ENCODE measurements at places on chromosomes 5 and 9.

DNA sequence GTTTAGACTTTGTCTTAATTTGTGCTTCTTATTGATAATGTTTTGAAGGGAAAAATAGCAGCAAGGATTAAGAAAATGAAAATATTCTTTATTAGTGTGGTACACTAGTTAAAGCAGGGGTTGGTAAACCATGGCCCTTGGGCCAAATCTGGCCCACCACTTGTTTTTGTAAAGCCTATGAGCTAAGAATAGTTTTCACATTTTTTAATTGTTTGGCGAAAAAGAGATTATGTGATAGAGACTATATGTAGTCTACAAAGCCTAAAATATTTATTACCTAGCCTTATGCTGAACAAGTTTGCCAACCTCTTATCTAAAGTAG, 57.2 kb downstream of the KCNN2 start:
- DNase-seq: no peak

DNA sequence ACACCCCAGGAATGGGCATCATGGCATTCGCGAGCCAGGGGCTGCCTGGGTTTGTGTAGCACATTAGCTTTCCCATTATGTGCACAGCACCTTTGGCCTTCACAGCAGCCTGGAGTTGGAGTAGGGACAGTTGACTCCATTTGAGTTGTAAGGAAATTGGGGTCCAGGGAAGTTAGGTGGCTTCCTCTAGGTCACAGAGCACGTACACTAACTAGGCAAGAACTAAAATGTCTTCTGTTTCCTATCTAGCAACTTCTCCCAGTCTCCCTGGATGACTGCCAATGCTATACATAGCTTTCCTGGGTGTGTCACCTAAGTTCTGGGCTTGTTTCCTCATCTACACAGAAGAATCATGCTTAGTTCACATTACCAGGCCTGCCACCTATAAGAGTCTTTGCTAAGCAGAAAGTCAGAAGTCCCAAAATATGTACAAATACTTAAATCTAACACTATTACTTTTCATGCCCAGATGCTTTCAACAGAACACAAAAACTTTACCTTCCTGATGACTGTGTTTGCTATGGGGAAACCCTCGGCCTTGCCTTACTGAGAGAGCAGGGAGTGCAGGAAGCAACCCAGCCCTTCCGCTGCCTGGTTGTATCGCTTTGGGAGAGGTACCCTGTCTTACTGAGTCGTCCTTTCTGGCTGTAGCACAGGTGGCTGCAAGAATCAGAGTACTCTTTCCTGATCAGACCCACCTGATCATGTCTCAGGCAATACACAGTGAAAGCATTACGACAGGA, 12.0 kb downstream of the MACROH2A1 start:
- no peak for DNase-seq

- DNase-seq: no peak
Observed at GRCh38 chr5:66516550-66516949, 79.6 kb upstream of the MAST4 start.

GRCh38 chr9:30574355-30575151, 1809.9 kb upstream of the ACO1 start:
- DNase-seq: no peak

DNA sequence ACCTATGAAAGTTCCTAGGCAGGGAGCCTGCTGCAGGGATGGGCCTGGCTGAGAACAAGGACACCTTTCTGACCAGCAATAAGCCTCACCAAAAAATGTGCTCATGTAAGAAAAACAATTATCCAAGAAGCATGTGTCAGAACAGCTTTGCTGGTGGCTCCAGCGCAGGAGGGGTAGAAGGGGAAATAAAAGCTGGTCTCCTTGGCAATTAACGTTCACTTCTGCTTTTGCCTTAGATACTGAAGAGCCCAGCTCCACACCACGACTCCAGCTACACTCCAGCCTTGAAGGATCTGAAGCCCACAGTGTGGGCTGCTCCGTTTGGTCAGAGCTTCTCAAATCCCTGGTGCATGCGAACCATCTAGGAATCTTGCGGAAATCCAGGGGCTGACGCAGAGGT, 107.6 kb upstream of the PHYKPL start:
- DNase-seq: no peak

DNA sequence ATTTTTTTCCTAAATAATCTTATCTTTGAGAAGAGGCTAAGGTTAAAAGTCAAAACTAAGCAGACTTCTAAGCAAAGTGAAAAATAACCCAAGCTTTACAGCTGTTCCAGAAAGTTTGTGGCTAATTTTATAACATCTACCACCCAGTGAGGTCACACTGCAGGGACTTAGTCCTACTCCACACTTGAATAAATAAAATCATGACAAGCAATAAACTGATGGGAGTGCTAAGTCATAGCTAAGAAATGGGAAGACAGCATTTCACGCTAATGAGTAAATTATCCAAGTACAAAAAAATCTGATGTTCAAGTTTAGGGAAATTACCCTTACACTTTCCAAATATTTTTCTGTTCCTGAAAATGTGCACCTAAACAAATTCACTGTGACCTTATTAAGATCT, 47.7 kb downstream of the ZNF608 start:
- DNase-seq: no peak

- DNase-seq: no peak
Observed at GRCh38 chr5:91288118-91288916, 94.8 kb downstream of the ARRDC3 start.

GRCh38 chr9:126699401-126699881, 85.7 kb downstream of the LMX1B start:
- no peak for DNase-seq

DNA sequence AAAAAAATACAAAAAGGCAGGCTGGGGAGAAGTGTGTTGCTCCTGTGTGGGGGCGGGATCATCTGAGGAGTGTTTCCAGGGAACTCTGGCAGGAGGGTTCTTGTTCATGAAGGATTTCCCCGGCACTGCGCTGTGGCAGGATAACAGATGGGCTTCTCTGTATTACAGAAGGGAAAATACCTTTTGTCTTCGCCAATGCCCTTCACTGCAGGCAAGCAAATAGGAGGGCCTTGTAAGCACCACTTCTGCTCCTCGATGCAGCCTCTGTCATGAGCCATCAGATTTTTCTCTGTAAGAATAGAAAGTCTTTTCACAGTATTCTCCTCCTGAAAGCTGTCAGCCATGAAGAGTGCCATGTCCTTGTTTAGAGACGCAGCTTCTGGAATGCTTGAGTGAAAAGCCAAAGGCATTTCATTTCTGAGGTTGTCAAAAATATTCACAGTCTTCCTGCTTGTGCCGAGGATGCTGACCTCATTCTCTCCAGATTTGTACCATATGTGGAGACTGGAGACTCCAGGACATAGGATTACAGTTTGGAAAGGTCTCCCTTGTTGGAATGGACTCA, 294.0 kb downstream of the YTHDC2 start:
- DNase-seq: peak; percentile 82

- DNase-seq: no peak
Observed at GRCh38 chr5:147742151-147742550, 40.4 kb downstream of the JAKMIP2 start.

DNA sequence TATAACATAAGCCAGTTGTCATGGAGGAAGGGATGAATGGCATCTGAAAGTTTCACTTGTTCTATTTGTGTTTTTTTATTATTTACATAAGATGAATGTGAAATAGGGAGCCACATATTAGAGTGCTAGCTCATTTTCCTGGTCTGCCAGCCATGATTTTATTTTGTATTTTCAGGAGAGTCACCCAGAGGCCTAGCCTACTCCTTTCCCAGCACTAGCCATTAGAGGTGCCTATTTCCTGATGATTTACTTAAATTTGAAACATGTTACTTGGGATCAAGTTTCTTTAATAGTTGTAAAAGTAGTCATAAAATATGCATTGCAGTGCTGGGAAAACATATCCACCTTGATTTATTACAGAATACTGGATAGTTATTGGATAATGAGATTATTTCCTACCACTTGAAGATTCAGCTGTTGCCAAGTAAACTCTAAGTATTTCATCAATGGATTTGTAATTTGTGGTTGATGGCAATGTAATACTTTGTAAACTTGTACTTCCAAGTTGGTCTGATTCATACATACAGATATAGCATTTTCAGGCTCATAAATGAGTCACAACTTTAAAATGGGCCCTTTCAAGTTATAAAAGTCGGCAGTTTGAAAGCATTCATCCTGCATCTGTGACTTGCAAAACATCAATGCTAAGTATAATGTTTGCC, 50.8 kb downstream of the KCNN2 start:
- no peak for DNase-seq

GRCh38 chr9:36039696-36040095, 3.0 kb downstream of the RECK start:
- DNase-seq: no peak

GRCh38 chr9:115263371-115264075, 145.6 kb upstream of the TNC start:
- DNase-seq: no peak

DNA sequence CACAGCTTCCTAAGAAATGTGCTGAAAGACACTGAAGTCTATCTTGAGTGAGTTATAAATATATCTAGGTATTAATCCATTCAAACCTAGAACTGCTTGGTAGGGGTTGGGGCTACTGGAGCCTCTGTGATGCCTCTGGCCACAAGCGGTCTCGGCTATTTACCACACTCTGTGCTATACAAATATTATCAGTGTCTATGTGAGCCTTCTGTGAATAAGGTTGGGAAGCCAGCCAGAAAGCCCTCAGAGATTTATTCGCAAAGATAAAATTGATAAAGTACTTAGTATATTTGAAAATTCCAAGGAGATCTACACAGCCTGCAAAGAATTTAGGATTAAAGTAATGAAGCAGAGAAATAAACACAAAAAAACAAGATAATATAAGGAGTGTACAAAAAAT, 41.4 kb downstream of the LIFR start:
- DNase-seq: no peak

DNA sequence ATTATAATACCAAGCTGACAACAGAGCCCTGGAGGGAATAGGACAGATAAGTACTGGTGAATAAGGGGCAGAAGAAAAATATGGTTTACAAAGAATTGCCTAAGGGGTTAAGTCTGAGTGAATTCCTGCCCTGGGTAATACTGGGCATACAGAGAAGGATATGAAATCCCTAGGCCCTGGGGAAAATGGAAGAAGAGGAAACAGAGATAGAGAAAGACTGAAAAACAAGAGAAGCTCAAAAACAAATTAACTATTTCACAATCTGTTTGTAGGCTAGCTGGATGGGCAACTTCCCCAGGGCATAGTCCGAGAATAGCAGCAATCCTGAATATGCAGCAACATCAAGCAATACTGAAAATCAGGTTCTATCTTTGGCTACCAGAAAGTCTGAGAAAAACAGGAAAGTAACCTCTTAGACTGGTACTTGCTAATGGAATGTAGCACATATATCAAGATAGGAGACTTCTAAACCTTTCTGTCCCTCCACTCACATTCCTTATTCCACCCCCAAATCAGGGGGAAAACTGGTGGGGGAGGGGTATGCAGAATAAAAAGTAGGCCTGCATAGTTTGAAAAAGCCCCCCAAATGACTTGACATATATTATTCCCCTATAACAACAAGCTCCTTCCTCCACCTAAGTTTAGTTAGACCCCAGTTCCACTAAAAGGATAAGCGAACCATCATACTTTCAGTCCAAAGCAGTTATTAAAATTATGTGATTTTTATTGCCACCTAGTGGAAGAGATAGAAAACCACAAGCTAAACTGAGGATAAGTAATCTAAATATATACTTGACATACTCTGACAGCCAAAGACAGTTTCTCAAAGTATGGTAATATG, 20.6 kb downstream of the SLC38A9 start:
- DNase-seq: peak; percentile 31

DNA sequence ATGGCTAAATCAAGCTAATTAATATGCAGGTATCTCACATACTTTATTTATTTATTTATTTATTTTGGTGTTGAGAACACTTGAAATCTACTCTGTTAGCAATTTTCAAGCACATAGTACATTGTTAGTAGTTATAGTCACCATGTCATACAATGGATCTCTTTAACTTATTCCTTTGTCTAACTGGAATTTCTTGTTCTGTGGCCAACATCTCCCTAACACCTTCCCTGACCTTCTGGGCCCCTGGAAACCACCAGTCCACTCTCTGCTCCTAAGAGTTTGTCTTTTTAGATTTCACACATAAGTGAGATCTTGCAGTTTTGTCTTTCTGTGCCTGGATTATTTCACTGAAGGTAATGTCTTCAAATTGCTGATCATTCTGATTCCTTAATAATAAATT, 229.1 kb downstream of the SEMA5A start:
- no peak for DNase-seq

GRCh38 chr9:130073373-130073772, 19.7 kb downstream of the GPR107 start:
- DNase-seq: no peak

- DNase-seq: no peak
Observed at GRCh38 chr5:172491481-172491880, 37.2 kb upstream of the SH3PXD2B start.

DNA sequence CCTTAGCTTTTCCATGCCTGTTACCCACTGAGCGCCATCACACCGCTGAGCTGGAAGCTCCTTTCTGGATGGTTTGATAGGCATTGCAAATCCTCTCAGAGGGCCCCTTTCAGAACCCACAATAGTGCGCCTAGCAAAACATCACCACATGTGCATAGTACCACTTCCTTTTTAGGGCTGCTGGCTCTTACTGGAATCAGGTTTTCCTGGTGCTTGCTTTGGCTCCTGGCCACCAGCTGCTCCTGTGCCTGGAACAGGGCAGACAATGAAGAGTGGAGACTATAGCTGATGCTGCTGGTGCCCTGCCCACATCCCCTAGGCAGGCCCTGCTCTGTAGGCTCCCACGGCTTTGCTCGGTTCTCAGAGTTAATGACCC, 163.6 kb upstream of the SEMA6A start:
- DNase-seq: no peak

- no peak for DNase-seq
Observed at GRCh38 chr5:133222521-133222920, 170.7 kb downstream of the HSPA4 start.

- no peak for DNase-seq
Observed at GRCh38 chr9:116247791-116248374, 94.3 kb downstream of the PAPPA start.

GRCh38 chr5:150419630-150420270, 7.0 kb upstream of the CD74 start:
- DNase-seq: no peak

GRCh38 chr5:23352446-23352845, 155.0 kb upstream of the PRDM9 start:
- peak; percentile 7 for DNase-seq

DNA sequence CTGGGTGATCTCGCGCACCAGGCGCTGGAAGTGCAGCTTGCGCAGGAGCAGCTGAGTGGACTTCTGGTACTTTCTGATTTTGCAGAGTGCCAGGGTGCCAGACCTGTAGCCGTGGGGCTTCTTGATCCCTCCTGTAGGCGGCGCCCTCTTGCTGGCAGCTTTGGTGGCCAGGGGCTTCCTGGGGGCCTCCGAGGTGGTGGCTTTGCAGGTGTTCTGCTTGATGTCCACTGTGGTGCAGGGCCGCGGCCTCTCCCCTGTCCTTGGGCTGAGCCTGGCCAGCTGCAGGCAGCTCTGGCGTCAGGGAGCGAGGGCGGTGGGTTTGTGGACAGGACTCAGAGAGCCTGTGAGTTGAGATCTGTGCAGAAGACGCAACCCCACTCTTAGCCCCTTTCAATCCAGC, 36.1 kb downstream of the TAF11L14 start:
- no peak for DNase-seq

- no peak for DNase-seq
Observed at GRCh38 chr5:156272139-156272538, 54.8 kb upstream of the SGCD start.

GRCh38 chr9:129473523-129474244, 147.2 kb downstream of the C9orf50 start:
- no peak for DNase-seq

- no peak for DNase-seq
Observed at GRCh38 chr5:81761970-81762369, 11.1 kb upstream of the SSBP2 start.

GRCh38 chr9:136805207-136805740, 2.5 kb upstream of the RABL6 start:
- DNase-seq: no peak

All from NCI-H146 (cell line).